Neural progenitor cell (in vitro differentiated cells): ENCODE measurements at places on chromosomes 1 and 21. TPM values are rescaled to one million over a fixed set of nuclear protein-coding genes. Genes with fewer than 3 reads are reported as not detected.

Gene OR2L8
- total RNA-seq, result not detected in 2 replicates

DNA sequence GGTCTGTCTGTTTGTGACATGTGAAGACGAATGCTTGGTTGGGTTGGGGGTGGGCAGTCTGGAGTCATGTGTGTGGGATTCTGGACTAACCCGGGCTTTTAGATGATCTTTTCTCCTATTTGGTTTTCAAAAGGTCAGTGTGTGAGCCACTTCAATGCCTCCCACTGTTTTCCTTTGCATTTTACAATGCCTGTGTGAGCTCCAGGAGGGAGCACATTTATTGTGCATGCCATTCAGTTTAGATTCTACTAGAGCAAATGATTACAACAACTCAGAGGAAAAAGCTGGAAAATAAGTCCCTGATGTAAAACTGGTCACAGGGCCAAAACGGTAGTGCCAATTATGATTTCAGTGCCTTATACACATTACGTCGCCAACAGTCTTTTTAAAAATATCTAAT lies 90.9 kb downstream of the LYPLAL1 start:
- peak; percentile 46 for DNase-seq

DNA sequence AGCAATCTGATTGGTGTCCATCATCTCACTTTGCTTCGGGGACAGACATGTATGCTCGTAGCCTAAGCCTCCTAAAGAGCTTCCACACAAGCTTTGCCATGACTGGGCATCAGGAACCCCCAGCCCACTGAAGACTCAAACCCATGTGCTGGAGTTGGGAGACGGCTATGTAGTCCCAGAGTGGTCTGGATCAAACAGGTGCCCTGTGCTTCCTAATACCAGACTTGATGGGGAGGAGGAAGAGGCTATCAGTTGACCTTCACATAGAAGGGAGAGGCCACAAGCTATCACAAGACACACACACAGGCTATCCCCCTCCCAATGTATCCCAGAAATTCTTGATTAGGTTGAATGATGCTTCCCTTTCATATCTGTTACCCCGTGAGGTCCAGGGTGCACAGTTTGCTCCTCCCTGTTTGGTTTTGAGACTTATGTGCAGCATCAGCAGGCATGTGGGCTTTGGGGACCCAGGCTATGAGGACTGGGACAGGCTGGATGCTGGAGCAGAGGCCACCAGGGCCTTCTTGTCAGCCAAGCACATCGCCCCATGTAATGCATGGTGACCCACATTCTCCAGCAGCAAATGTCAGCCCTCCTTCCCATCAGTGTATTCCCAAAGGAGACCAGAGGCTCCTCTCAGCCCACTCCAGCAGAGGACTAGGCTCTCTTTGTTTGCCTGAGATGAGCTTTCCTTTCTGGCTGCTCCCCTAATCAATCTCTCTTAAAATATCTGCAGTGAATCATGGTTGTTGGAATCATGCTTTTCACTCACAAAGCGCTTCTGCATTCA lies 159.8 kb downstream of the GRIK3 start:
- DNase-seq, result no peak

DNA sequence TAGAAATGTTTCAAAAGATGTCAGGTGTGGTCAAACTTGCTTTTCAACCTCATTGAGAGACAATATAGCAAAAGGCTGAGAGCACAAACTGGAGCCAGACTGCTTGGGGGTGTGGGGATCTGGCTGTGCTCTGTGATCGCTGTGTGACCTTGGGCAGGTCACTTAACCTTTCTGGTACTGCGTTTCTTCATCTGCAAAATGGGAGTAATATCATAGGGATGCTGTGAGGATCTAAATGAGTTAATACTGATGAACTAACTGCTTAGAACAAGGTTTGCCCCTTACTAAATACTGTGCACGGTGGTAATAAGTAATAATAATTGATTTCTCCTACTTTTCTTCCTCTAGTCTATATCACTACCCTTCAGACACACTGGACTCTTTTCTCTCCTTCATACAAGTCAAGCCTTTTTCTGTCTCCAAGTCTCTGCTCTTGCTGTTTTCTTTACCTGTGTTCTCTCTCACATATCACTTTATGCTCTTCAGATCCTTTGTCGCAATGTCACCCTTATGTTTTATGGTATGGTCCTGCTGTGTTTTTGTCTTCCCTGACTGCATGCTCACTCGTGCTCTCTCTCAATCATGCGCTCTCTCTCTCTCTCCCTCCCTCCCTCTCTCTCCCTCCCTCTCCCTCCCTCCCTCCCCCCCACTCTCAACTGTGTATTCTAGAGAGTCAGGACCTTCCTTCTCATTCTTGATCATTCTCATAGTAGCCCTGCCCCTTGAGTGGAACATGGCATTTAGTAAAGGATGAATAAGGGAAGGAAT lies 3.3 kb downstream of the MGST3 start:
- no peak for DNase-seq

DNA sequence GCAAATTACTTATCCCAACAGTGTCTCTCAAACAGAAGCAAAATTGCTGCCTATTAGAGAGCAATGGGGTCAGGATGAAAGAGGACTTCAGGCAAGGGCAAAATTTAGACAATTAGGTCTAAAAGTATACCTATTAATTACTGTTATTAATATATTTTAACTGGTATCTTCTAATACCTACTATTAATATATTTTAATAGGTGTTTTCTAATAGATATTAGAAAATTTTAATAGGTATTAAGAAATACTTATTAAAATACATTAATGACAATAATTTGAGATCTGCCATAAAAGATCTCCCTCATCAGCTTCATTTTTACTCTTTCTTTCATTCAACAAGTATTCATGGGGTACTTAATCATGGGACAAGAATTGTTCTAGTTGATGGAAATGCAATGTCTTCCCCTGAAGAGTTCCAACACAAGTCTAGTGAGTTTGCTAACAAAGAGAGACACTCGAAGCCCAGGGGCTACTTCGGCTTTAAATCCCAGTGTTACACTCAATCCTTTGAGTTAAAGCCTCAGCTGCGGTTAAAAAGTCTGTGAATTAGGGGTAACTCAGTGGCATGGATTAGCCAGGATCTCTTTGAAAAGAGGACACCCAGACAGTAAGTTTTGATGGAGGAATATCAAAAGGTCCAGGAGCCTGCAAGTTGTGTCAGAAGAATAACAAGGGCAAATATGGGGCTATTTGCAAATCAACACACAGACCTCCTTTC lies 44.1 kb downstream of the STYXL2 start:
- DNase-seq, result peak; percentile 64

- DNase-seq, result no peak
These were observed 35.2 kb downstream of the NENF start for GRCh38 chr1:212467843-212468482.
